ENCODE measurements at places on chromosomes 5 and 9.

DNA sequence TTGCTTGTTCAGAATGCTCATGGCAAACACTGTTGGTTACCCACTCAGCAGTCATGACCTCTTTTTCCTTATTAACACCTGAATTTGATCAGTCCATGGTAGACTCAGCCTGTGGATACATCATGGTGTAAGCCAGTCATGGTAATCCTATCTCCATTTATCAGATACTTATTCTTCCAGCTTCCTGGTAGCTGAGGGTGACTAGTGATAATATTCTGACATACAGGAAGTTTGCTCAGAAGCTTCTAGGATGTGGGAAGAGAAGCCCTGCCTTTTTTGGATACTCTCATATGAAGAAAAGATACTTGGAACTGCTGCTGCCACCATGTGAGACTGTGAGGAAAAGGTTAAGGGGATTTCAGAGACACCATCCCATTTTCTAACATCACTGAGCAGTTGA lies 7.3 kb downstream of the GDA start:
- no peak for DNase-seq

DNA sequence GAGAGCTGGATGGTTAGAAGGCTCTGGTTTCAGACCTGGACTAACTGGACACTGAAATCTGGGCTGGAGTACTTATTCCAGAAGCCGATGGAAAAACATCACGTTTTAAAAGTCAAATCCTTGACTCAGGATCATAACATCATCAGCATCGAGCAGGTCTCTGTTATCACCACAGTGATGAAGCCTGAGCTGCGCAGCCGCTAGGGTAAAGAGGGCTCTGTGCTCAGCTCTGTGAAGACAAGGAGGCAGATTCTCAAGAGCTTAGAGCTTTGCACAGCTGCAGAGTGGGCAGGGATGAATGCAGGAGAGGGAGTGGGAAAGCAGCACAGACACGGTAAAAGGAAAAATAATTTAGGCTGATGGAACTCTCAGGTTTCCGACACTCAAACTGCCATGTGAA lies 208.8 kb upstream of the TAS2R1 start:
- DNase-seq, result peak; percentile 63

DNA sequence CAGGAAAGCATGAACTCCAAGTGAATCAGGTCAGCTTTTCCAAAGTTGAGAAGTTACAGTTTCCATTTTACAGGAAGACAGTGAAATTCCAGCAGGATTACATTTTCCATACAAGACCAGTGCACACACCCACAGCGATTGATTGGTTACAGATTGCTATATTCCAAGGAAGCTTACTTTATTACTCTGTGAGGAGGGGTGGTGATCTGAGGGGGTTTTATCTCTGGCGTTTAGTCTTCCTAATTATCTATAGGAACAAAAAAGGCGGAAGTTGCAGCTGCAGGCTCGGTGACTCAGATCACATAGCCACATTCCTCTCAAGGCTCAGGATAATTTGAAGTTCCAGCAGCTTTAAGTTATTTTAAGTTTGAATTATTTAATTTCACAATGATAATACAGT lies 450.4 kb upstream of the NMUR2 start:
- no peak for DNase-seq

DNA sequence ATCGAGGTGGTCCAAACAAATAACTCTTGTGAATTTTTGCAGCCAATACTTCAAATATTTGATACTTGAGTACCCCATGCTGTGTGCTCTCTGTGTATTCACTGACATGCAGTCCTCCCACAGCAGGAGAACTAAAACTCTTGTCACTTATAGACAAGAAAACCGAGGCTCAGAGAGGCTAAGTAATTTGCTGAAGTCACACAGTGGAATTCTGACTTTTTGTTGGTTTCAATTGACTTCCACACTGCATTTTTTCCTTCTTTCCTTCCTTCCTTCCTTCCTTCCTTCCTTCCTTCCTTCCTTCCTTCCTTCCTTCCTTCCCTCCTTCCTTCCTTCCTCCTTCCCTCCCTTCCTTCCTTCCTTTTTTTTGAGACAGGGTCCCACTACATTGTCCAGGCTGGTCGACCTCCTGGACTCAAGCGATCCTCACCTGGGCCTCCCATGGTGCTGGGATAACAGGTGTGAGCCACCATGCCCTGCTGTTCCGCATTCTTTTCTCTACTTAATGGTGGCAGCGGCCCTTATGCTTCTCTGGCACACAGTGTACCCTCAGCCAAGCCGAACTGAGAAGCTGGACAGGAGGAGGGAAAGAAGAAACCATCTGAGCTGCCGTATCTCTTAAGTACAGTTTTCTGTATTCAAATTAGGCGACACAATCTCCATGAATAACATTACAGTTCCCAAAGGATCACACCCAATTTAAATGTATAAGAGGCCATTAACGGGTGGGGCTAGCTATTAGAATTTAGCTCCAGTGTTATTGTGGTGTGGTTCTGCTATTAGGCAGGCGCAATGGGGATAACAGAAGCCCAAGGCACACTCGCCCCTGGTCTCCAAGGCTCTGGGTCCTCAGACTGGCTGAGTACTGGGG lies 38.4 kb upstream of the GRHPR start:
- no peak for DNase-seq

DNA sequence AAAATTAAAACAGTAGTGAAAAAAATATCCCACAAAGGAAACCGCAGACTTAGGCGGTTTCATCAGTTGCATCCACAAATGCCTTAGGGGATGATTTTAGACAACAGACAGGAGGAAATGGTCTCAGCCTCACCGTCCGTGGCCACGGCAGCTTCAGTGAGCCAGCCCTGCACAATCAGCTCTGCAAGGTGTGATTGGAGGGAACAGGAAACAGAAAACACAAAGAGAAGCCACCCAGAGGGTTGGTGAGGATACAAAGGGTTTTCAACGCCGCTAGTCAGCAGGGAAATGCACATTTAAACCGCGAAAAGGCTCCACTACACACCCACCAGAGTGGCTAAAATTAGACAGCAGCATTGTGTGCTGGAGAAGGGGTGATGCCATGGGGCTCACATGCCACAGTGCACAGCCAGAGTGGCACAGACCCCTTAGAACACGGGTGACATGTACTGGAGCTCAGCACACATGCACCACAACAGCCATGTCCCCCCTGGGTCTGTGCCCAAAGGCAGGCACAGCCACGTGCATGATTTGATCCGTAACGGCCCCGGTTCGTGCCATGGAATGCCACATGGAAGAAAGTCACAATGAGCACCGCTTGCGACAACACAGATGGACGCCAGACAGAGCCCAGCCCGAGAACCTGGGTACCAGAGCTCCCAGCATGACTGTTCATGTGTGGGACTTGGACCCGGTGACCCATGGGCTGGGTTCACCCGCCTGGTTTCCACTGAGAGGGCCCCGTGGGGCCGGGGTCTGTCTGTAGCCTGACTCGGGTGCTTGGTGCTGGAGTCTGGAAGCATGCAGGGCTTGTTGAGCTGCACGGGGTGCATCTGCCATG lies 18.3 kb upstream of the TERT start:
- DNase-seq, result no peak

- DNase-seq, result no peak
These were observed 131.4 kb upstream of the BOD1 start for GRCh38 chr5:173747876-173748275.

GRCh38 chr9:104745852-104746251 lies 1.6 kb upstream of the NIPSNAP3A start:
- DNase-seq, result no peak

DNA sequence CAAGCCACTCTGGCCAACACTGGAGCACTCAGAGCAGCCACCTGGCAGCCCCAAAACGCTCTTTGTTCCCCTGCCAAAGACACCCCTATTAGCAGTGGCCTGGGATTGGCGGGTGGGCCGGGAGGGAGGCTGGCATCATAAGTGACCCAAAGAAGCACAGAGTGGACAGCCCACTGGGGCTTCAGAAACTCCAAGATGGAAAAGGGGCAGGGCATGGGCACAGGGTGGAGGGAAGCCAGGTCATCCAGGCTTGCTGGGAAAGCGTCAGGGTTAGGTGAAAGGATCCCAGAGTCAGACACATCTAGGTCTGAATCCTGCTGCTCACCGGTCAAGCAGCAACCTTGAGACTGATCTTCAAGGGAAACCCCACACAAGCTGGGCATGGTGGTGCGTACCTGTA lies 14.8 kb downstream of the EEIG1 start:
- no peak for DNase-seq

DNA sequence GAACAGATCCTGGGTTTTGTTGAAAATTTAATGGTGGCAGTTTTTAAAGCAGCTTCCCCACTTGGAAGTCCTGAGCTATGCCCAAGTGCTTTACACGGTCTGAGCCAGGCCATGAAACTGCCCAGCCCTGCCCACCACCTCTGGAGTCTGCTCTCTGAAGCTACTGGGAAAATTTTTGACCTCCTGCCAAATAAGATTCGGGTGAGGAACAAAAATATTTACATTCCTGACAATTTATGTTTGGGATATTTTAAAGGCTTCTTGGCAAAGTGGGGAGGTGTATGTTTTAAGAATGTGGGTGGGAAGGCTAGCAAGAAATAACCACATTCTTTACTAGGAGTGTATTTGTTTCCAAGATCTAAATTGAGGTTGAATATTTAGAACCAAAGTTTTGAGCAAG lies 50.0 kb downstream of the HACD4 start:
- DNase-seq, result no peak

DNA sequence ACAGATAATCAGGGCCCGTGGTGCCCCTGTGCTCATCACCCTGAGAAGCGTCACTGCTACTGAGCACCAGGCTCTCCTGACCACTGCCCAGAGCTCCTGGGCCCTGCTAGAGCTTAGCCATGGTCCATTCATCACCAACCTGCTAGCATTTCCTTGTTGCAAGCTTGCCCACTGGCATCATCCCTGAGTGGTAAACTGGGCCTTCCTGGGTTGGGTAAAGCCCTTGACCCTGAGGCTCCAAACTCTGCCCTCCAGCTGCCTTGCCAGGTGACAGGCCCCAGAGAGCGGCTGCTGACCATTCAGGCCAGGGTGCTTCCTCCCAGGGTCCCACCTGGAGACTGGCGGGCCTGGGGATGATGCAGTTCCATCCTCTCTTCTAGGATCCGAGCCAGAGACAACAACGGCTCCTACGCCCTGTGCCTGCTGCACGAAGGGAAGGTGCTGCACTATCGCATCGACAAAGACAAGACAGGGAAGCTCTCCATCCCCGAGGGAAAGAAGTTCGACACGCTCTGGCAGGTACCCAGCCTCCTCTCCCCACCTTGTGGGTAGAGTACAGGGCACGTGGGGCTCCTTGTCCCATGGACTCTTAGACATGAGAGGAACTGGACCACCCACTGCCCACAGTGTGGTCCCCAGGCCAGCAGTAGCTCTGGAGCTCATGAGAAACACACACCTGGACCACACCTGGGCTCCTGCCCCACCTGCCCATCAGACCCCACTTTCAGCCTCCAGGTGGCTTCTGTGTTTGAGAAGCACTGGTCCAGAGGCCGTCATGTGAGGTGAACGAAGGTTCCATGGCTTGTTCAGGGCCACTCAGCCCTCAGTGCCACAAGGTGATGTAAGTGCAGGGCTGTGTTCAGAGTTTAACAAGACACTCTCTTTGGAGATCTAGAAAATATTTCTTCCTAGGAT lies 60.5 kb downstream of the SYK start:
- DNase-seq, result no peak

DNA sequence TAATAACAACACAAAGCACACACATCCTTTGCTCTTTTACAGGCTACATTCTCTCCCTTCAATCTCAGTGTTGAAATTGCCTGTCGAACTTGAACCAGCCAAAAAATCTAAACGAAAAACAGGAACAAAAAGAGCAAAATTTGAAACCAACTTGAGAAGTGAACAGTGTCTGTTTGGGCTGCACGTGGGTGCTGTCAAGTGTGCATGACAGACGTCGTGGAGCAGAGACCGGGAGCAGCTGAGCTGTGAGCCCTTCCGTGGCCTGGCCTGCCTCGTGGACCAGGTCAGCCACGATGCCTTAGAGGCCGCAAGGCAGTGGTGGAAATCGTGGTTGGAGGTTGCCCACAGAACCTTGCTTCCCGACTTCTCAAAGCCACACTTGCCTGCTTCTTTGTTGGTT lies 34.8 kb upstream of the DENND1A start:
- DNase-seq, result no peak

DNA sequence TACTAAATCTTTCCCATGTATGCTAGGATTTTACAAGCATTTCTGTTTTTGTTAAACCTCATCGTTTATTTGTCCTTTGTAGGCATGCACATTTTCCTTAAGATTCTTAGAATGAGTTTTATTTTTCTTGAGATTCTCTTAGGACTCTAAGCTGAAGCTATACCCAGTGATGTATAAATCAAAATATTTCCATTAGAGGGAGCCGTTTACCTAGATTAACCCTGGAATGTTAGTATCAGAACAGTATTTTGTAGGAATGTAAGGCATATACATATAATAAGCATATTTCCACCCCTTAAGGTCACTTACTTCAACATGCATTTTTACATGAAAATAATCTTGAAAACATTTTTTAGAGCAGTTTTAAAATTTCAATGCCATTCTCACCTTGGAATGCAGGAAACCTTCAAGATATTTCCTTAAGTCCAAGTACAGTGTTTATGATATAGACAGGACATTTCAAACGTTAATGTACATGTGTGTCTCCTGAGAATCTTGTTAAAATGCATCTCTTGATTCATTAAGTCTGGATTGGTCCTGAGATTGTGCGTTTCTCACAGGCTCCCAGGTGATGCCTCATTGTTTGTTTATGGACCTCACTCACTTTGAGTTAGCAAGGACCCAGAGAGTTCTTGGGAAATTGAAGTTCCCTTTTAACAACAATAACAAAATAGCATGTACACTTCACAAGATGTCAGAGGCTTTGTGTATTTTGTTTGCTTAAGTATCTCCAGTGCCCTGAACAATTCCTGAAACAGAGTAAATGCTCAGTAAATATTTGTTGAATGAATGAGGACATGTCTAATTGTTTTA lies 34.9 kb upstream of the FCHO2 start:
- no peak for DNase-seq

DNA sequence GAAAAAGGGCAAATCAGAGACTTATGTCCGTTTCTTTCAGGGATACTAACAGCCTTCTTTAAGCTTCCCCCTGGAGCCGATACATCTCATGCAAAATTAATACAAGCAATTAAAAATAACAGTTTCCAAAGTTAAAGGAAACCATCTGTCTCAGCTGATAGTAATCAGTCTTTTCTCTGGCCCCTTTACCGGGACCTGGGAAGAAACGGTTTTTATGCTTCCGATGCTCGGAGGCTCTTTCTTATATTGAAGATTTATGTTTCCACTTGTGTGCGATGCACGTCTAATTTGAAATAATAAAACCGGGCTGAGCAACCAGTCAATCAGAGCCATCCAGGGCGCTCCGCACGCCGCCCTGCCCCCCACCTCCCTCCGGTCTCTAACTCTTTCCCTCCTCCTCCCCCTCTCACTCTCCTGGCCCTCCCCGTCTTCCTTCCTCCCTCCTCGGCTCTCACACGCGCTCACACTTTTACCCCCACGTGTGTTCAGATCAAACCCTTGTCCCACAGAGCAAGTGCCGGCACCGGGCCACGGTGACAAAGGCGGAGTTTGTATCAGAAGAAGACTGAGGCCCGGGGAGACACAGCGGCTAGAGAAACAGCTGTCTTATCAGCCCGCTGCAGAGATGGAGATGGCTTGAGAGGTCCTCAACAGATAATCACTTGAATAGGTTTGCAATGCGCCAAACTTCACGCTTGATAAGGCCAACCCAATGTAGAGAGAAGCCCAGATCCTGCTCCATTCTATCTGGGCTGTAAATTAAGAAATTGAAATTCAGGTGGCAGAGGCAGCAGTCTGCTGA lies 5.1 kb upstream of the ELAVL2 start:
- DNase-seq, result no peak

- DNase-seq, result no peak
These were observed 32.1 kb downstream of the GRAMD2B start for GRCh38 chr5:126455264-126455663.

GRCh38 chr5:60959156-60959555 lies 14.2 kb downstream of the NDUFAF2 start:
- DNase-seq, result no peak

- no peak for DNase-seq
These were observed 138.3 kb downstream of the TMEM161B start for GRCh38 chr5:88130211-88130815.
